ENCODE measurements at places on chromosomes 3 and 15. TPM values are rescaled to one million over a fixed set of nuclear protein-coding genes. Genes with fewer than 3 reads are reported as not detected.

ZNF592 gene
- 18.8 TPM for total RNA-seq

GP9 gene
- not detected for total RNA-seq

ERICH6 gene
- total RNA-seq, result not detected

XCR1 gene
- total RNA-seq, result not detected

GCNT3 gene
- total RNA-seq, result not detected

ARHGEF3 gene
- 1.7 TPM for total RNA-seq

CHDH gene
- not detected for total RNA-seq

STRIT1 gene
- not detected for total RNA-seq

MFGE8 gene
- total RNA-seq, result 899 TPM

PROK2 gene
- total RNA-seq, result not detected

CADM2 gene
- not detected for total RNA-seq

- peak; percentile 71 for DNase-seq
Observed at GRCh38 chr3:178195824-178196223, 340.4 kb upstream of the KCNMB2 start.

DNA sequence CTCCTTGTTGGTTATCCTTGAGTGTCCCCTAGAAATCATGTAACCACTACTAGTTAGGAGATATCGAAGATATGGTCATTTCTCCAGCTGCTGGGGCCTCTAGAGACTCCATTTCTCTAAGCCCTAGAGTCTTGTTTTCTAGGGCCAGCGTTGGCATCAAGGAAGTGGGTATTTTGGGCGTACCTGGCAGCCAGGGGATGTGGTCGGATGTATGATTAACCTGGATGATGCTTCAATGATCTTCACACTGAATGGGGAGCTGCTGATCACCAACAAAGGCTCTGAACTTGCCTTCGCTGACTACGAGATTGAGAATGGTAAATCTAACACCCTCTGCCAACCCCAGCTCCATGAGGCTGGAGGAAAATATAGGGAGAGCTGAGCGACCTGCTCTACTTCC is 325.5 kb downstream of the RYR3 start:
- DNase-seq, result no peak

GRCh38 chr3:187167777-187168176 is 28.5 kb upstream of the RPL39L start:
- DNase-seq, result no peak

DNA sequence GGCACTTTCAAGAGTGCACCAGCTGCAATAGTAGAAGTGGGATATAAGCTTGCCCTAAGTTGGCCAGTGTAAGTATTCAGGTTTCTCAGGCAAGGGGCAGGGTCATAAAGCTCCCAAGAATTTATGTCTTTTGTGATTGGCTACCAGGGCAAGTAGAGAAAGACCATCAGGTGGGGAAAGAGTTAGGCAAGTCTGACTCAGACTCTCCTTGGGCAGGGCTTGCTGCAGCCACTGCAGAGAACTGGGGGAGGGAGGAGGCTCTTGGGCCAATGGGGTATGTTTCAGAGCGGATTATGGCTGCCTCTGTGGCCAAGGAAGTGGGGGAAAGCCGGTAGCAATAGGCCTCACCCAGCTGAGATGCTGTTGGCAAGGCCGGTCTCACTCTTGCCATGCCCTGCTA is 44.6 kb upstream of the SLC25A36 start:
- DNase-seq, result no peak

DNA sequence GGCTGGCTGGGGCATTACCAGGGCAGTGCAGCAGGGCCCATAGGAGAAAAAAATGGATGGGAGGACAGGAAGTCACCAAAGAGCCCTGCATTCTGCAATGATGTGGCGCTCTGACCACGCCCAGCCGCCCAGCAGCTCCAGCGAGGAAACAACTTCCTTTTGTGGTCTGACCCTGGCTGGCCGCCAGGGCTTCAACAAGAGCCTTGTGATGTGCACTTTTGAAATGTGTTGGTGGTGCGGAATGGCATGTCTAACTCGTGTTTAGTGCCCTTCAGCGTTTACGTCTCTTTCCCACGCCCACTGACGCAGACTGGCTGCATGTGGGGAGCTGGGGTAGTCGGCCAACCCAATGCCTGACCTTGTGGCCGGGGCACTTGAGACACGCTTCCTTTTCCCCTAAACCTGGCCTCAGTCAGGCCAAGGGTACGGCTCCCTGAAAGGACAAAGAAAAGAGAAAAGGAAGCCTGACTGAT is 81.9 kb upstream of the CTNNB1 start:
- peak; percentile 92 for DNase-seq

GRCh38 chr3:81723732-81724313 is 37.6 kb downstream of the GBE1 start:
- DNase-seq, result peak; percentile 26

GRCh38 chr3:127535901-127536829 is 54.4 kb downstream of the TPRA1 start:
- no peak for DNase-seq

- peak; percentile 58 for DNase-seq
Observed at GRCh38 chr15:91508633-91509032, 344.9 kb upstream of the SLCO3A1 start.

GRCh38 chr3:184665101-184665500 is 46.8 kb downstream of the MAGEF1 start:
- DNase-seq, result no peak

DNA sequence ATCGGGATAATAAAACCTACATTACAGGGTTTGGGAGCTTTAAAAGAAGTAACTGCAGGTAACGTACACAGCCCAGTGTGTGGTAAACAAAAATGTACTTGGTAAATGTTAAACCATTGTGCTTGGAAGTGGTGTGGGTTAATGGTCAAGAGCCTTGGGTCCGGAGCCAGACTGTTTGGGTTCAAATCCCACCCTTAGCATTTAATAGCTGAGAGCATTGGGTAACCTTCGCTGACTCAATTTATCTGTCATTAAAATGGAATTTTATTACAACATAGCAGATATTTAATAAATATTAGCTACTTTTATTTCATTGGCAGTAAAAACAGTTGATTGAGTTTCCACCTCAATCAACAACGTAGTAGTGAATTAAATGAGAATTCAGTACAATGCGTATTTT is 1.5 kb downstream of the FSTL1 start:
- DNase-seq, result no peak

DNA sequence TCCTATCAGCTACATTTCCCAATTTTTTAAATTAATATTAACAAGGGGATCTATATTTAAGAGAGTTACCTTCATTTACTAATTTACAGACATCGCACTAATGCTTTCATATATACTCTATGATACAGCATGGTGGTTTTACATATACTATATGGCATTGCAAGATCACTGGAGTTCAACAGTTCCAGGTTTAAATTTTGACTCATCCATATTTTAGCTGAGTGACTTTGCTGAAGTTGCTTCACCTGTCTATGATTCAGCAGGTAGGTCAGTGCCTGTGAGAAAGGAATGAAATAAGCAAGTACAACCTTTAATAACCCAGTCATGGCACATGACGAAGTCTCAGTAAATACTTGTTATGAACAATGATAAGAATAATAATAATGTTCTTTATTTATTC is 211.1 kb downstream of the P3H2 start:
- DNase-seq, result no peak

DNA sequence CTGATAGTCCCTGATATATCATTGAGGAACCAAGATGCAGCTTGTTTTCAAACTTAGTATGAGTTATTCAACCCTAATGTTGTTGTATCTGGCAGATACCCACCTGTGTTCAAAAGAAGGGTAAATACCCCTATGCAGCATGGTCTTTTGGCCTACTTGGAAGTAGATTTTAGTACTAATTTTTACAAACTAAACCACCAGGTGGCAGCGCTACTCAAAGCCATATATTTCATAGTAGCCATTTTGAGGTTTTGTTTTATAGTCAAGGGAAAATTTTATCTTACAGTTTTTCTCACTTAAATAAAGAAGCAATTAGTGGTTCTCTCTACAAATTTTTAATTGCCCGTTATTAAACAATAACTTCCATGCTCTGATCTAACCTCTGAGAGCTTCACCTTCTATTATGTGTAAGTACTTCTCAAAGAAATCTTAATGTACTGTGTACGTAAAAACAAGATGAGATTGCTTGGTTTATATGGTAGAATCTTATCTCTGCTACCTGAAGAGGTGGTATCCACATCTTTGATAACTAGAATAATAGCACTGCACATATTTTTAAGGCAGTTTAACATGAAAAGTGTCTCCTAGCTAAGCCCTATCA is 31.5 kb upstream of the MLF1 start:
- peak; percentile 52 for DNase-seq

DNA sequence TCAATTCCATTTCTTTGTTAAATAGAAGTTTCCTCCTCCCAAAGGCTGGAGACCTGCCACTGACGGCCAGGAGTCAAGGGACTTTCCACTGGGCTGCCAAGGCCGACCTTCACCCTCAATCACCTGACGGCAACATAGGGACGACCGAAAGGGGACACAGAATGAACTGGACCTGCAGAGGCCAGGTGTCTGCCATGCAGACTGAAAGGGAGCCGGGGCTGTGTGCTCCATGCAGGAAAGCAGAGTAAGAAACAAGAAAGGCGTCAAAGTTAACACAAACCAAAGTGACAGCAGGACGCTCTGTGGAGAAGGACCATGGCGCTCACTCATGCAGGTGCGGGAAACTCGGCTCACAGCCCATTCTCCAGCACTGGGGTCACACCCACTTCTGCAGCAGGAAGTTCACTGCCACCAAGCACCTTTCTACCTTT is 26.1 kb downstream of the ZXDC start:
- DNase-seq, result no peak

- DNase-seq, result no peak
Observed at GRCh38 chr15:76071806-76072205, 12.0 kb downstream of the TMEM266 start.

DNA sequence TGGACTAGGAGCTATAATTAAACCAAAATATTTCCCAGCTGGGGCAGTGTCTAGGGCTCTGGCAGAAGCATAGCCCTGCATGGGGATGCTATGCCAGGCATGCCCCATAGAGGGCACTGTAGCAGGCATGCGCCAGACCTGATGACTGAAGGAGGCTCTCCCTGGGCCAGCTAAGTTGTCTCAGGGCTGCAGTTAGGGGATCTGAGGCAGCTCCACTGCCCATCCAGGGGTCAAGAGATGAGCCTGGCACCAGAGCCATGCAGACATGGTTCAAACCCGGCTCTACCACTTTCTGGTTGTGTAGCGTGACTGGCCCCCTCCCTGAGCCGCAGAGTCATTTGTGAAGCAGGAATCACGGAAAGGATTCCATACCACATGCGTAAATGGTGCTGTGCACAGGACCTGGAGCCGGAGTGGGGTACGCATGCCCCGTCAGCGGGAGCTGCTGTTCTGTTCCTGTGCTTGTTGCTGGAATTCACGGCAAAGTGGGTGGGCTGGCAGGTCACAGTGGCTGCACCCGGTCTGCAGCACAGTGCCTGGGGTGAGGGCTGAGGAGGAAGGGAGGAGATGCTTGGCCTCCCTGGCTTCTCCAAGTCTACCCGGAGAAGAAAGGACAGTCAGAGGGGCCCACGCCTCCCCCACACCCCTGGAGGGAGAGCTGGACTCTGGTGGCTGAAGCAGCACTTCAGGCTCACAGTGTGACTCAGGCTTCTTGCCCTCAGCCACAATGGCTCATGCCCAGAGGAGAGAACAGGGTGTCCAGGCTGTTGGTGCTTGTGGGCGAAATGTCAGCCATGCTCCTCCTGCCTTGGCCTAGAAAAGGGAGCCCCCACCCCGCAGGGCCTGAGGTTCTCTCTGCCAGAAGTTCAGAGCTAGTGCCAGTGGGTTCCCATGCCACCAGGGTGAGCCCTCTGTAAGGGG is 43.1 kb downstream of the DNASE1L3 start:
- peak; percentile 59 for DNase-seq

- DNase-seq, result no peak
Observed at GRCh38 chr3:127410678-127411077, 122.8 kb upstream of the PRR20G start.

DNA sequence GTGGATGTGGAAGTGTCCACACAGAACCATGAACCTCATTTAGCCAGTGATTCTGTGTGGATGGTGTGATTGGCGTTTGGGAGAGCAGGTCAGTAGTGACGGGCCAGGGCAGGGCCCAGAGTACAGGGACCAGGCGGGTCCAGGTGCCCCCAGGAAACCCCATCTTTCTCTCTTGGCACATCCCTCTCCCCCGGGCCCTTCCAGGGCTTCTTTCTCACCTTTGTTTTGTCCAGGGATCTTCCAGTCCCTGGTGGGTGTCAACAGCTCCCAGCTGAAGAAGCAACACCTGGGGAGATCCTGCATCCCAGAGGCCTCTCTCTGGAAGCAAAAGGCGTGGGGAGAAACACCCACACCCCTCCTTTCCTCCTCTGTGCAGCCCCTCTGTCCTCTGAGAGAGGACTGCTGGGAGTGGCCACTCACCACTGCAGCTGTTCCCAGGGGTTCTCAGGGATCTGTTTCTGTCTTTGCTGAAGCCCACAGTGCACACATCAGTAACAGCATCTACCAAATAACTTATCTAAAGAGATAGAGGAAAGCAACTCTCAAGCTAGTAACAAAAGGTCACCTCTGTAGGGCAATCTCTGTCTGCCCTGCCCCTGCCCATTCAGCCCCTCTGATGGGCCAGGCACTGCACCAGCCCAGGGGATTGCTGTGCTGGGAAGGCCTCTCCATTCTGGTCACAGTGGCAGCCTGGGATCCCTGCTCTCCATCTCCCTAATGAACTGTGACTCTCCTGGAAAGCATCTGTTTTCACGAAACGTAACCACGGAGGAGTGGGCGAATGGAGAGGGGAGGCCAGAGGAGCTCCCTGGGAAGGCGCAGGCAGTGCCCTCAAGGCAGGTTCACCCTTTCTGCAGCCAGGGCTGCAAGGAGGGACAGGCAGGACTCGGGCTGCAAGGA is 98.3 kb upstream of the ALDH1A3 start:
- DNase-seq, result no peak

GRCh38 chr15:85607141-85607806 is 187.5 kb downstream of the KLHL25 start:
- DNase-seq, result peak; percentile 48

- no peak for DNase-seq
Observed at GRCh38 chr3:10374311-10374710, 53.4 kb upstream of the SEC13 start.

All from HFFc6 (cell line).